ENCODE measurements at places on chromosomes 3 and 15.
A peak's percentile ranks its signal among the peaks of the same experiment; 100 is the strongest.

GRCh38 chr3:190366133-190366532 lies 21.8 kb upstream of the CLDN16 start:
- no peak for DNase-seq

DNA sequence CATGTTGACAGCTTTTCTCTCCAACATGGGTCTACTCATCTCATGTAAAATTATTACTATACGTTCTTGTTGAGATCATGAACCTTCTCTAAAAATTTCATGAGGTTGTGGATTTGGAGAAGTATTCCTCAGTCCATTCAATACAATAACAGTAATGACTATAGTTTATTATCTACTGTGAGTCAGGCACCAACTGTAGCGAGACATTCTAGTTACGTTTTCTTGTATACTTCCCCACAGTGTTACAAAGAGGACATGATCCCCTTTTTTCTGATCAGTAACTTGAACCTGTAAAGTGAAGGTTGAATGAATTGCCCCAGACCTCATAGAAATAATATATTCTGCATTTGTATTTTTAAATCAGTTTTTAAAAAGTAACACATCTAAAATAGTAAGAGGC lies 76.4 kb downstream of the AKAP13 start:
- no peak for DNase-seq

- DNase-seq, result no peak
These were observed 50.4 kb downstream of the FLNB start for GRCh38 chr3:58058361-58059263.

DNA sequence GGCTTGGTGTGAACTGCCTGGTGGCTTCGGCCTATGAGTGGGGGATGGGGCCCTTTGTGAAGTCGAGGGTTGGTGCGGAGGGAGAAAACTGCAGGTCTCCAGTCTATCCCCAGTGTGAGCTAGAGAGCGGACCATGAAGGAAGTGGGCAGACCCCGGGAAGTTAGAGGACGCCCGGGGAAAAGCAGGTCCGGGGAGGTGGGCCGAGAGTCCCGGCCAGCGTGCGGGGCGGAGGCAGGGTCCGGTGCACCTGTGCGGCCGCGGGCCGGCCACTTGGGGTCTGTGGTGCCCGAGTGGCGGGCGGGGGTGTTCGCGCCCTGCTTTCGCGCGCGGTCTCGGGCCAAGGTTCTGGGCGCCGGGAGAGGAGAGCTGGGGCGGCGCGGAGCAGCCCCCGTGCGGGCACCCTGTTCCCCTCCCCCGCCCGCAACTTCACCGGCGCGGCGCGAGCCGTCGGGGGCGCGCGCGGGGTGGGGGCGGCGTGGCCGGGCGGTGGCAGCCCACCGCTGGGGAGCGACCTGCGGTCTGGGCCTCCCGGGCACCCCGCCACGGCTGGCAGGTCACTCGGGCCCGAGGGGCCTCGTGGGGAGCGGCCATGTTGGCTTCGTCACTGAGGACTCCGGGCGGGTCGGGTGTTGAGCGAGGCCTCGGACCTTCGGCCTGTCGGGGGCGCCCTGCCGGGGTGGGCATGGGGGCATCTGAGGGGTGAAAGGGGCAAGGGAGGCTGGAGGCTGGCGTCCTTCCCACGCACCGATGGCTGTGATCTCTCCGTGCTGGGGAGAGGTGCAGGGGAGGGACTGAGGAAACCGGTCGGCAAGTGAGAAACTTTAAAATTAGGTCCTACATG lies 4.8 kb downstream of the UBE2E1 start:
- no peak for DNase-seq

- DNase-seq, result no peak
These were observed 15.3 kb upstream of the DIS3L start for GRCh38 chr15:66278056-66278455.

DNA sequence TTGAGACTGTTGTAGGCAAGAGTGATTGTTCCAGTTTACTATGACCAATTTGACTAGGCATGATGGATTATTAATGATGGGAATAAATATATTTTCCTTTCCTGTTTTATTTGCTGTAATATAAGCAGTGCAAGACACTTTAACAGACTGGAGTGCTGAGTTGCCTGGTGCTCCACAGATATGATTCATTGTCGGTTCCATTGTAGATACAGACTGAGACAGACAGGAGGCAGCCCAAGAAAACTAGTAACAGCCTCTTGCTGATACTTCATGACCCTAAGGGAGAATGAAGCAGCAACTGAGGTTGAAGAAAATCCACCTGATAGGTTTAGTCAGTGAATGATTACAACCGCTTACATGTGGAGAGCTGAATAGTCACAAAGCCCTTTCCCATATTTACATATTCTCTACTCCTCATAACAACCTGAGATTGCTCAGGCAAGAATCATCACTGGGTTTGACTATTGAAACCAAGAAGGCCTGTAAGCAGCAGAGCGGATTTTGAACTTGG lies 235.1 kb upstream of the TPRG1 start:
- DNase-seq, result no peak

DNA sequence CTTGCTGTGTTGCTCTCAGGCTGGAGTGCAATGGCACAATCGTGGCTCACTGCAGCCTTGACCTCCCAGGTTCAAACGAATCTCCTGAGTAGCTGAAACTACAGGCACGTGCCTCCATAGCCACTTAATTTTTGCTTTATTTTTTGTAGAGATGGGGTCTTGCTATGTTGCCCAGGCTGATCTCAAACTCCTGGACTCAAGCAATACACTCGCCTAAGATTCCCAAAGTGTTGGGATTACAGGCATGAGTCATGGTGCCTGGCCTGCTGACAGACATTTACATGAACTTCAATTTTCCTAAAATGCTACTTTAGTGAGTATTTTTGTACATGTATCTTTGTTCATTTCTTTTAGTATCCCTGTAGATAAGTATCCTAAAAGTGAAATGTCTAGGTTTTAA lies 132.3 kb downstream of the SUCLG2 start:
- no peak for DNase-seq

GRCh38 chr3:22542311-22542710 lies 660.8 kb upstream of the UBE2E2 start:
- DNase-seq, result no peak

GRCh38 chr15:43107751-43108150 lies 1.9 kb upstream of the UBR1 start:
- DNase-seq, result no peak

DNA sequence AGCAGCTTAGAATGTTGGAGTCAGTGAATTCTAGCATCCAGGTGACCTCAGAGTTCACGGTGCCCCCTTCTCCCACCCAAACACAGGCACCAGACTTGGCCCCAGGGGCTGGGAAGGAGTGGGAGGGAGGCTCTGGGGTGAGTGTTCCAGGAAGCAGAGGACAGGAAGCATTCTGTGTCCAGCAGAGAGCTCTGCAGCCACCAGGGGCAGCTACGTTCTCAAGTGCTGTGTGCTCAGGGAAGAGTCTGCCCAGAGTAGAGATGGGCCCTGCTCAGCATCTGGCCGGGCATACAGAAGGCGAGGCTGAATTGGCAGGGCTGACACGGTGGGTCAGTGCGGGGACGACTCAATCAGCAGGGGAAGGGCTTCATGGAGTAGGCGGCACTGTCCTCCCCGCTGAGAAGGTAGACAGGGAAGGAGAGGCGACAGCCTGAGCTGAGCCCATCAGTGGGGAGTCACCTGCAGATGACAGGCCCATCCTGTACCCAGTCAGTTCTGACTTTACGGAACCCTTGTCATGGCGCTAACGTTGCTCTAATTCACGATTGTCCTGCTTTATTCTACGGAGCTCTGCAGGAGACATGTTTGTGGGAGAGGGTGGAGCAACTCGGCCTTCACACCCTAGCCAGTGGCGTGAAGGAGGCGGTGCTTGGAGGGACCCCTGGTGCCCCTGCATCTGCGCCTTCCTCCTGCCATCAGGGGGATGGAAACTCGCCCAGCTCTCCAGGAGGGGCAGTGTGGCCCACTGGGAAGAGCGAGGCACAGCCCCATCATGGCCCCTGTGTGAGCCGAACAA lies 82.2 kb downstream of the C3orf70 start:
- peak; percentile 18 for DNase-seq

GRCh38 chr3:23600167-23600871 lies 205.4 kb upstream of the UBE2E1 start:
- no peak for DNase-seq

DNA sequence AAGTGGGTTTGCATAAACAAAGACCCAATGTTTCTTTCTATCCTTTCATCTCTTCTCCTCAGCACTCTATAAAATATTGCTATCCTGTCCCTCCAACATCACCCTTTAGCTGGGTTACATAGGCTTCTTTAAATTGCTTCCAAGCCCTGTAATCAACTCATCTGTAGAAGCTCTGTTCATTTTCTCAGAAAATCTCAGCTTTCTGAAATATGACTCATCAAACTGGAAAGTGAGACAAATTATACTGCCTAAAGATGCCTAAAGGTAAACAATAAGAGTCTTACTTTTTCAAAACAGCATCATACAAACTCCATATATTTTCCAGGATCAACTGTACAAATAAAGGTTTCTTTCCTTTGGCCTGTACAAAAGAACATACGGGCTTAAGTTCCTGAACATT lies 33.8 kb downstream of the EFL1 start:
- DNase-seq, result no peak

DNA sequence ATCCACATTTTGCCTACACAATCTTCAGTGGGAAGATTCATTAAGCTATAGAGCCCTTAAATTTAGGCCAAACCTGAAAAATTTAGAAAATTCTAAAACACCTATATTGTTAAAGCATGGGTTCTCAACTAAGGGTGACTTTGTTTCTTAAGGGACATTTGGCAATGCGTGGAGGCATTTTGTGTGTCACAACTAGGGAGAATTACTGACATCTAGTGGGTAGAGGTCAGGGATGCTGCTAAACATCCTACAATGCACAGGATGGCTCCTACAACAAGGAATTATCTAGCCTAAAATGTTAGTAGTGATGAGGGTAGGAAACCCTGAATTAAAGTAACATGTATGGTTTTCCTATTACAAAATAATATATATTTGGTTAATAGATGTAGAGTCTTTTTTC lies 55.8 kb downstream of the TBC1D5 start:
- no peak for DNase-seq

DNA sequence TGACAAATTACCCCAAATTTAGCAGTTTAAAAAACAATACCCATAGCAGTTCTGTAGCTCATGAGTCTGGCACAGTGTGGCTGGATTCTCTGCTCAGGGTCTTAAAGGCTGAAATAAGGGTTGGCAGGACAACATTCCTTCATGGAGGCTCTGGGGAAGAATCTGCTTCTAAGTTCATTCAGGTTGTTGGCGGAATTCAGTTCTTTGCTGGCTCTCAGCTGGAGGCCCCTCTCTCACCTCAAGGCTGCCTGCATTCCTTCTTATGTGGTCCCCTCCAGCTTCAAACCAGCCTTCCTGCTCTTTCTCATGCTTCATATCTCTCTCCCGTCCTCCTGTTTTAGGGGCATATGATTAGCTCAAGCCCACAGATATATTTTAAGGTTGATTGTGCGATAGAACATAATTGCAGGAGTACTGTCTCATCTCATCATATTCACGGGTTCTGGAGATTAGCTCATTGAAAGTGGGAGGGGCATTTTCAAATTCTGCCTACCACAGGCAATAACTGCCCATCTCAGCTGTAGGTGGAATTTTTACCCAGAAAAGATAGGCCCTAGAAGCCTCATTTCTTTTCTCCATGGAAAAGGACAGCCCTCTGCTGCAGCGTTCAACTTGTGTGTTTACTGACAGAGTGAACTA lies 5.6 kb upstream of the ZBTB47 start:
- no peak for DNase-seq
